ENCODE measurements at places on chromosomes 6 and 20. TPM values are rescaled to one million over a fixed set of nuclear protein-coding genes. Genes with fewer than 3 reads are reported as not detected.

Gene TFEB
- polyA plus RNA-seq = 35.2 TPM

Gene ACSS1
- 29.6 TPM for polyA plus RNA-seq

Gene CYP24A1
- 1.1 TPM for polyA plus RNA-seq

Gene PGC
- polyA plus RNA-seq = not detected

Gene MBOAT1
- polyA plus RNA-seq = 2.5 TPM

Gene PRSS35
- 28.9 TPM for polyA plus RNA-seq

Data from spinal cord (tissue), 10 donors.